SW480 (cell line): ENCODE measurements at places on chromosomes 1 and 21.

DNA sequence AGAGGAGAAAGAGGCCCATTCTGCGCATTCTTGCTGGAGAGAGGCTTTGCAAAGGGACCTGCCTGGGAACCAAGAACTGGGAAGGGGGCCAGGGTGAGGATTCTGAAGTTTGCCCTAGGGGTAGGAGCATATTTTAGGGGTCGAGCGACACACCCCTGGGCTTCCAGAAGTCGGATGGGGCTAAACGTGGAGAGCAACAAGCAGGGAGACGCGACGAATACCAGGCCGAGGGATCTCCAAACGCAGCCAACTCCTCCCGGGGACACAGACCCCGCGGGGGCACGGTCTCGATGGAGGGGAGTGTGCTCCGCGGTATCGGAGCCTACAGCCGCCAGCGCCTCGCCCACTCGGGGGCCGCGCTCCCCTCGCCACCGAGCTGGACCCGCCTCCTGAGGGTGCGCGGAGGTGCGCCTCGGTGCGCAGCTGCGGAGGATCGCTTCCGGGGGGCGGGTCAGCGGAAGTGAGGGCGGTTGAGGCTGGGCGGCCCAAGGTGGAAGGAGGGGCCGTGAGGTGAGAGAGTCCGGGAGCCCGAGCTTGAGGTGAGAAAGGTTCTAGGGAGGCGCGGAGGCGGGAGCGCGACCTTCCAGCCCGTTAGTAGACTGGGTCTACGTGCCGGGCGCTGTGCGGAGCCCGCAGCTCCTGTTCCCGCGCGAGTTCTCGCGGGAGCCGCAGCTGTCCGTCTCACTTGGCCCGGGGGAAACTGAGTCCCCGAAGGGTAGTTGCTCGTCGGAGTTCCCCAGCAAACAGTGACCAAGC, at the start of gene MTFR1L:
TSS of gene MTFR1L (plus strand) at position 464 of the 756 bp plus-strand sequence. CDS start 3,151 bp downstream, outside the sequence.
- DNase-seq = peak; percentile 82

DNA sequence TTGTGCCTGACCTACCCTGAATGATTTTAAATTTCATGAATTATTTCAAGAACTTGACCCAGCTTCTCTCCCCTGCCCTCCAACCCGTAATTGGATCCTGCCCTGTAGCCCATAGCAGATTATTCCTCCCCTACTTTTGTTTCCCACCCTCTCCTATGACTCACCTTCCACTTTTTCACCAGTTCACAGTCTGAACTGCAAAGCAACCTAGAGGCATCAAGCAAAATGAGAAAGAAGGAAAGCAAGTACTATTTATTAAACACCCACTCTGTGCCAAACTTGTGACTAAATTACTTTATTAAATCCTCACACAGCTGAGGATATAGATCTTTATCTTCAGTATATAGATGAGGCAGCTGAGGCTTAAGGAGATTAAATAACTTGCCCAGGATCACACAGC, 20.7 kb upstream of the IKBKE start:
- DNase-seq = no peak

DNA sequence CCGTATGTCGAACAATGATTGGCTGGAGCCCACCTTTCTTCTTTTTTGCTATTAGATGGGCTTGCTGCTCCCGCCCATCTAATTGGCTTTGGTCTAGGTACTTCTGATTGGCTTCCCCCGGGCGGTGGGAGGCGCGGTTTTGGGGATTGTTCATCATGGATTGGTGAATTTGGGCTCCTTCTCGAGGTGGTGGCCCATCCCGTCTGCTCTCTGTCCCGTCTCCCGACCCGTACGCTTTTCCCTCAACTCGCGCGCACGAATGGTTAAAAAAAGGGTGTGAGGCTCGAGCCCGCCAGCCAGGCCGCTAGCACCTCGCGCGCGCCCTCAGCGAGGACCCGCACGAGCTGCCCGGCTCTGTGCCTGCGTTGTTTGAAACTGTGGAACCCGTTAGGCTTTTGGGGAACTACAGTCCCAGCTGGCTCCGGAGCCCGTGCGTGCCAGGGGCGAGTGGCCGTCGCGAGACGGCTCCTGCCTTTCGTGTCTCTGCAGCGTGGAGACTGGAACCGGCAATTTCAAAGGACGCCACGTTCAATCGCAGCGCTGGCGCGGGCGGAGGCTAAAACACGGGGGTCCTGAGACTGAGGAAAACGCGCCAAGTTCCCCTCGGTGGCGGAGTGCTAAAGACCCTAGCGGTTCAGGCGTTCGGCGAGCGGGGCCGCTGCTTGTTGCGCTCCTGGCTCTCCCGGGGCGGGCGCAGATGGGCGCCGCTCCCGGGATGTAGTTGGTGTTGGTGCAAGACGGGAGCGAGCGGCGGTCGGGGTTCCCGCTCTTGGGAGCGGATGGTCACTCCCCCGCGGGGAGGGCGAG, at the start of gene USP1:
TSS of gene USP1 (plus strand) at position 584 of the 807 bp plus-strand sequence. CDS start 2,819 bp downstream, outside the sequence.
- DNase-seq = peak; percentile 99

- peak; percentile 39 for DNase-seq
Measured at GRCh38 chr1:30816211-30817076, 58.9 kb upstream of the LAPTM5 start.

DNA sequence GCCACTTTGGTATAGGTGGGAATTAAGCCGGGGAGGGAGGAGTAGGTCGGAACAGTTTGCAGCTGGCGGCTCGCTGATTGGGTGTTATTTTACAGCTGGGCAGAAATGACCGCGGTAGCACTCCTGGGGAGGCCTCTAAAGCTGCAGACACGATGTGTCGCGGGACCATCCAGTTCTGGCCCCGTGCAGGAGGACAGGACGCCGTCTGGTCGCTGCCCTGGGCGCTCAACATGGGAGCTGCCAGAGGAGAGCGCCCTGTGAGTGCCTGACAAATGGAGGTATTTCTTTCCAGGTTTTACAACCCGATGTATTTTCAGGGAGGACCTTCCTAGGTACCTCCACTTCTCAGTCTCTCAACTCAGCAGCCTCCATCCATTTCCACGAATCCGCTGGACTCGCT, 46.2 kb downstream of the CDC7 start:
- DNase-seq = no peak

DNA sequence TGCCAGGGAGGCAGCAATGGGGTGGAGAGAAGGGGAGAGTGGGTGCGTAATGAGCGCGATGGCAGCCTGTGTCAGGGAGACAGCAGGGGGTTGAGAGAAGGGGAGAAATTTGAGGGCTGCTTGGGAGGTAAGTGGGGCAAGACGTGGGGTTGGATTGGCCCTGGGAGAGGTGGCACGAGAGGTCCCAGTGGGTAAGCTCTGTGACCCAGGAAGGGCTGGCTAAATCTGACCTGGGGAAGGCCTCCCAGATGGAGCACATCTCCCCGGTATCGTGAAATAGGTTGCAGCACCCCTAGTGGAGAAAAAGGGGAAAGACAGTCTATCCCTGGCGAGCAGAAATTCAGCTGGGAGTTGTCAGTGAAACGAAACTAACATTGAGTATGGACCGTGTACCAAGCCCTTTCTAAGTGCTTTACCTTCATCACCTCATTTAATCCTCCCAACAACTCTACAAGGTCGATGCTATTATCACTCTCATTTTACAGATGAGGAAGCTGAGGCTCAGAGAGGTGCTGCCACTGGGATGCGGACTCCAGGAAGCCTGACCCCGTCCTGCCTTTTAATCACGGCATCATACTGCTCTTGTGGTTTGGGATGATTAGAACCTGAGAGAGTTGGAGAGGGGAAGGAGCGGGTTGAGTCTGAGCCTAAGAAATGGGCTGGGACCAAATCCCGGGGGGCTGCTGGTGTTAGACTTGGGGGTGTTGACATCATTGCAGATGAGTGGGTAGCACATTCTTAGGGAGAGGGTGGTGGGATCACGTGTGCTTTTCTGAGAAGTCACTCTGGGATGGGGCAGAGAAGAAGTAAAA, 56.6 kb upstream of the RPL11 start:
- DNase-seq = peak; percentile 70

DNA sequence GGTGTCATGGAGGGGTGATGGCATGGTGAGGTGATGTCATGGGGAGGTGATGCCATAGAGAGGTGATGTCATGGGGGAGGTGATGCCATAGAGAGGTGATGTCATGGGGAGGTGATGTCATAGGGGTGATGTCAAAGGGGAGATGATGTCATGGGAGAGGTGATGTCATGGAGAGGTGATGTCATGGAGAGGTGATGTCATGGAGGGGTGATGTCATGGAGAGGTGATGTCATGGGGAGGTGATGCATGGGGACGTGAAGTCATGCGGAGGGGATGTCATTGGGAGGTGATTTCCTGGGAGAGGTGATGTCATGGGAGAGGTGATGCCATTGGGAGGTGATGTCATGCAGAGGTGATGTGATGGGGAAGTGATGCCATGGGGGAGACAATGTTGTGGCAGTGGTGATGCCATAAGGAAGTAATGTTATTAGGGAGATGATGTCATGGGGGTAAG, 92.1 kb upstream of the C1orf174 start:
- no peak for DNase-seq

GRCh38 chr1:34500451-34500850, 254.4 kb upstream of the GJB5 start:
- peak; percentile 18 for DNase-seq

GRCh38 chr1:28865997-28866650, 48.2 kb upstream of the EPB41 start:
- no peak for DNase-seq

GRCh38 chr1:186974774-186975181, 146.0 kb downstream of the PLA2G4A start:
- no peak for DNase-seq

- no peak for DNase-seq
Measured at GRCh38 chr1:27868556-27868931, 3.8 kb upstream of the THEMIS2 start.

GRCh38 chr1:40650075-40650474, 15.4 kb downstream of the RIMS3 start:
- DNase-seq = no peak

DNA sequence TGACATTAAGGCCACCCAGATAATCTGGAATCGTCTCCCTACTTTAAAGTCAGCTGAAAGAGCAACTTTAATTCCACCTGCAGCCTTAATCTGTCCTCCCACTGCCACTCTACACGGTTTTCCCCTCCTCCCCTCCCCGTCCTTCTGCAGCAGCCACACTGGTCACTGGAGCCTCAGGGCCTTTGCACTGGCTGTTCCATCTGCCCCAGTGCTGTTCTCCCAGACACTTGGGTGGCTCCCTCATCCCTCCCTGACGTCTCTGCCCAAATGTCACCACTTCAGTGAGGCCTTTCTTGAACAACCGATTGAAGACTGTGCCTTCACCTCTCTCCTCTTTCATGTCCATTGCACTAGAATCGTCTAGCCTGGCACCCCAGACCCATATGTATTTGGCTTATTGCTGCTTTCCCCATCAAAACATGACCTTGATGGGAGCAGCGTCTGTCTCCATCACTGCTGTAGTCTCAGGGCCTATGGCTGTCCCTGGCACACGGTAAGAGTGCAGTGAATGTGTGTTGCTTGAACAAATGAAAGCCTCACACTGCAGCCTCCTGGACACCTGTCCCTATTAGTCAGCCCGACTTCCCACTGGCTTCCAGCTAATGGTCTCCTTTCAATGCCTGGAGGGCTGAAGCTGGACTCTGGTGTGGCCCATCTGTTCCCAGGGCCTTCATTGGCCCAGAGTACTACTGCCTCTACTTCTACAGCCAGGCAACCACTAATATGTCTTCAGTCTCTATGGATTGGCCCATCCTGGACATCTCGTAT, 10.6 kb upstream of the PRDM16 start:
- DNase-seq = no peak

DNA sequence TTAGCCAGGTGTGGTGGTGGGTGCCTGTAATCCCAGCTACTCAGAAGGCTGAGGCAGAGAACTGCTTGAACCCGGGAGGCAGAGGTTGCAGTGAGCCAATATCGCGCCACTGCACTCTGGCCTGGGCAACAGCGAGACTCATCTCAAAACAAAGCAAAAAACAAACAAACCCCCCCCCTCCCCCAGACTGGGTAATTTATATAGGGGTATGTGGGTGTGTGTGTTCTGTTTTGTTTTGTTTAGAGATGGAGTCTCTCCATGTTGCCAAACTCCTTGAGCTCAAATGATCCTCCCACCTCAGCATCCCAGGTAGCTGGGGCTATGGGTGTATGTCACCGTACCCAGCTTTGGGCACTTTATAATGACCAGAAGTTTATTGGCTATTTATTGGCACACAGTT, 73.6 kb downstream of the SLC27A3 start:
- DNase-seq = no peak

- no peak for DNase-seq
Measured at GRCh38 chr1:154624746-154625643, 17.0 kb upstream of the ADAR start.

- DNase-seq = no peak
Measured at GRCh38 chr1:10724052-10724494, 72.4 kb downstream of the CASZ1 start.

- no peak for DNase-seq
Measured at GRCh38 chr1:64337926-64338325, 132.0 kb upstream of the CACHD1 start.
